ENCODE measurements at places on chromosomes 12 and 14. TPM values are rescaled to one million over a fixed set of nuclear protein-coding genes. Genes with fewer than 3 reads are reported as not detected.

Gene SERPINA10
- total RNA-seq: not detected

Gene NGB
- not detected for total RNA-seq

Gene KERA
- total RNA-seq: not detected

Gene LRRC10
- not detected for total RNA-seq

Gene ASCL1
- total RNA-seq: not detected

Gene NID2
- total RNA-seq: 56.7 TPM

Gene HCAR2
- total RNA-seq: not detected

Gene IFNG-AS1
- total RNA-seq: not detected

Gene CCDC197
- not detected for total RNA-seq

Gene ATP2B1
- 38.0 TPM for total RNA-seq

Gene PLXNC1
- 0.04 TPM for total RNA-seq

Gene TRHDE
- not detected for total RNA-seq

DNA sequence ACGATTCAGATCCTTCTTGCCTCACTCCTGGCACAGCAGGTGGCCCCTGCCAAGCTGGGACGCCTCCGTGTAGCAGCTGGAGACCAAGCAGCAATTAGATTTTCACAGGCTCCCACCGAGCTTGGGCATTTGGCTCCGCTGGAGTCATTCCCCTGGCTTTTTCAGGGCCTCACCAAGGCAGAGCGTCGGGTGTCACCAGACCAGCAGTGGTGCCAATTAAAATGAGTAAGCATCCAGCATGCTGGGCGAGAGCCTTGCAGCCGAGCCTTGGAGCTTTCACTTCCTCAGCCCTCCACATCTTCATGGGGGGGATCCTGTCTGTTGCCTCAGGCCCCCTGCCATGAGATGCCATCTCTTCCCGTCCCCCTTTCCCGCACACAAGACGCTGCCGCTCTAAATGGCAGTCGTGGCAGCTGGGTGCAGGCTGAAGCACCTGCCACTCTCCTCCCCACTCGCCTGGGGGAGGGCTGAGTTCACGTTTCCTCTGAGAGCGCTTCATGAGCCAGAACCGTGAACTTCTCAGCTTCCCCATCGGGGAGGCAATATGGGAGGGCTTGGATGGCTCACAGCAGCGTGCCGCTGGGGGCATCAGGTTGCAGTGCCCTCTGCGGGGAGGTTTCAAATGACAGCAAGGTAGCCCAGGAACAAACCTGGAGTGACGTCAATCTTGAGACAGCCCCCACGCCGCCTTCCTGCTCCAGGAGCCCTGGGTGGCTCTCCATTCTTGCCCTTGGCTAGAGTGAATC lies 11.7 kb downstream of the TPCN1 start:
- no peak overlapping the region for H3K27ac ChIP-seq
- peaks cover 42% of the 10 kb centered on the region for H3K4me1 ChIP-seq
- H3K27me3 ChIP-seq: no peaks in the 10 kb centered on the region
- H3K4me3 ChIP-seq: no peak overlapping the region
- peaks cover 15% of the 10 kb centered on the region for H3K36me3 ChIP-seq

DNA sequence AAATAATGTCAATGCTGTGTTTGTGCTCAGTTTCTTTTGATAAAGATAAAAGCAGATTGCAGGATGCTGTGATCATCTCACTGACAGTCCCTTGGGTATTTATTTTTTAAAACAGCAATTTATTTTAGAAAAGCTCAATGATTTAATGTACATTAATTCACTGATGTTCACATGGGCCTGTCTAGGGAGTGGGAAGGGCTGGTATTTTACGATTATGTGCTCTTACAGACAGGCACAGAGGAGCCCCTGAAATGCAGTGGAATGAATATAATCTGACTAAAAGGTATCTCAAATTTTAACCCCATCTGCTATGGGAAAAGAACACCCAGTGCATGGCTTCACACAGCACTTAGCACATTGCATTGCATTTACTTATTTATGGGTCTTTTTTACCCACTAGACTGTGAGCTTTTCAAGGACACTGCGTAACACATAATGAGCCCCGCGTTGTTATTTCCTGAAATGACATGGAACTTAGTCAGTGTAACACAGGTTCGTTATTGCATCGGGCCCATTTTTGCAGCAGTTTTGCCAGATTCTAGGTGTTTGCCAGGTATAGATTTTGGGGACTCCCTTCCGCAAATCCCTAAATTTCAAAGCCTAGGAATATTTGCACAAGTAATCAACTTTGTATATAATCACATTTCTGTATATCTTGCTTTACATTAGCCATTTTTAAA lies 425.3 kb upstream of the FBXO33 start:
- no peak overlapping the region for H3K27ac ChIP-seq
- no peaks in the 10 kb centered on the region for H3K4me1 ChIP-seq
- no peaks in the 10 kb centered on the region for H3K27me3 ChIP-seq
- DNase-seq: no peak
- no peaks in the 10 kb centered on the region for H3K36me3 ChIP-seq
- no peak overlapping the region for H3K4me3 ChIP-seq

- DNase-seq: no peak
- no peak overlapping the region for H3K27ac ChIP-seq
- H3K36me3 ChIP-seq: peaks cover 17% of the 10 kb centered on the region
Observed at GRCh38 chr14:34804933-34805332, 70.2 kb downstream of the BAZ1A start.

DNA sequence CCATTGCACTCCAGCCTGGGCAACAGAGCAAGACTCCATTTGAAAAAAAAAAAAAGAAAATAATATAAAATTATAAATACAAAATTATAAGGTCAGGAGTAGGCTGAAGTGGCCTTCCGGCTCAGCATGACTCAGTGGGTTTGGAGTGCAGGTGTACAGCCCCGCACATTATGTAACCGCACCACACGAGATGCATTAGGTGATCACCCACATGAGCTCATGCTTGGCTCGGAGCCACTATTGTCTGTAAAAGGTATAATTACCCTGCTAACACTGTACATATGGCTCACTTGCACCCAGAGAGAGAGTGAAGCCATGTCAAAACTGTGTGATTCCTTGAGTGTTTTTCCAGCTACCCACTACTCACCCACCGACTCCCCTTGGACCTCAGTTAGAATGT lies 557.0 kb downstream of the SLC6A15 start:
- no peak overlapping the region for H3K4me3 ChIP-seq
- H3K36me3 ChIP-seq: no peaks in the 10 kb centered on the region
- no peaks in the 10 kb centered on the region for H3K27me3 ChIP-seq
- H3K27ac ChIP-seq: no peak overlapping the region
- no peak for DNase-seq

DNA sequence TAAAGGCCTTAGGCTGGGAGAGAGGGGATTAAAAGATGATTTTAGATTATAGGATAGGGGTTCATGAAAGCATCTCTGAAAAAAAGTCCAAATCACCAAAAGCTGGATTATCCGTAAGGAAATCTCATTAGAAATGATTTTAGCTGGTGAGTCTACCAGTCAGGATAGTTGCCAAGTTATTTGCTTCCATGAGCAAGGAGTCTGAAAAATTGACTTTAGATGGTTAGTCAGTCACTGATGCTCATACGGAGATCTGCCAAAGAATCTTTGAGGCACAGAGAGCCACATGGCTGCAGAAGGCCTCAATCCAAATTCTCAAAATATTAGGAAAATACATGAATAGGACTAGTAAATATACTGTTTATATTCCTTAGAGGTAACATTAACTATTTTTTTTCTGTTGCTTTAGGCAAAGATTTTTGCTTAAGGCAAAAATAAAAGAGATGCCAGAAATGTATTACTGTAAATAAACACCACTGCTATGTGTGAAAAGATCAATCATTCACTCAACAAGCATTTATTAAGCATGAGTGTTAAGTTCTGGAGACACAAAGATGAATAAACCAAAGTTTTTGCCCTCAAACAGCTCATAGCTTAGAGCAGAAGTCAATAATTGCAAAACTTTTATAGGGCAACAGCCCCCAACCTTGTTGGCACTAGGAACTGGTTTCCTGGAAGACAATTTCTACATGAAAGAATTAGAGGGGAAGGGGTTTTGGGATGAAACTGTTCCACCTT lies 105.2 kb downstream of the BBS10 start:
- no peak overlapping the region for H3K4me3 ChIP-seq
- no peak overlapping the region for H3K27ac ChIP-seq
- no peaks in the 10 kb centered on the region for H3K27me3 ChIP-seq
- H3K4me1 ChIP-seq: no peaks in the 10 kb centered on the region
- no peaks in the 10 kb centered on the region for H3K36me3 ChIP-seq
- DNase-seq: no peak

GRCh38 chr12:18747895-18748294 lies 10.0 kb downstream of the CAPZA3 start:
- H3K36me3 ChIP-seq: no peaks in the 10 kb centered on the region
- no peak overlapping the region for H3K27ac ChIP-seq
- H3K27me3 ChIP-seq: no peaks in the 10 kb centered on the region
- no peaks in the 10 kb centered on the region for H3K4me1 ChIP-seq
- peak; percentile 4 for DNase-seq

DNA sequence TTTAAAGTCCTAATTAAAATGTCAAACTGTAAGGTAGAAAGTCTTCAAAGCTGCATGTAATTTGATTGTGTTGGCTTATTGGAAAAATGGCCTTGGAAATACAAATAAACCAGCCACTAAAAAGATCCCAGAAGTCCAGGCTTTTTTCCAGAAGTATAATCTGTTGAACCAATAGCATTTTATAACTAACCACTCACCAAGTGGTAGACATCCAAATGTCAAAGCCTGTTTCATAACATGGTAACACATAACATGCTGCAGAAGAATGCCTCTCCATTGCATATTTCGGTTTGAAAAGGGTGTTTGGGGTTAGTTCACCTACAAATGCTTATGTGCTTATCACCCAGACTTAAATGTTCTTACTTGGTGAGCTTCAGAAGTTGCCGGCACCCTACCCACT lies 183.7 kb upstream of the DIO2 start:
- H3K4me3 ChIP-seq: no peak overlapping the region
- no peak overlapping the region for H3K27ac ChIP-seq
- DNase-seq: no peak
- no peaks in the 10 kb centered on the region for H3K36me3 ChIP-seq
- no peaks in the 10 kb centered on the region for H3K27me3 ChIP-seq

DNA sequence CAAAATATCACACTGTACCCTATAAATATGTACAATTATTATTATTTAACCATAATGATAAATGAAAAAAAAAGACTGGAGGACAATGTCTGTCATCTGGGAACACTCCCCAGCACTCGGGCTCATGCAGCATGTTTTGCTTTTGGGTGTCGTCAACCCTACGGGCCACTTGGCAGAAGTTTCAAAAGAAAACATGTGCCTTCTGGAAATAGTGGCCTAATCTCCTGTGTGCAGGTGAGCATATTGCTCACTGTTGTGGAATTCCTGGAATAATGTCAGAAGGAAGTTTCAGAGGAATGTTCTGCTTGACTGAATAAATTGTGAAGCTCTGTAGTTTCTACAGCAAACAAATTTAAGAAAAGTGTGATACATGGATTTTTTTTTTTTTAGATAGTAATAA lies 298.3 kb downstream of the SSPN start:
- peaks cover 4% of the 10 kb centered on the region for H3K36me3 ChIP-seq
- DNase-seq: peak; percentile 11
- no peaks in the 10 kb centered on the region for H3K4me1 ChIP-seq
- no peak overlapping the region for H3K4me3 ChIP-seq
- no peak overlapping the region for H3K27ac ChIP-seq

- no peak overlapping the region for H3K4me3 ChIP-seq
- DNase-seq: no peak
- no peaks in the 10 kb centered on the region for H3K27me3 ChIP-seq
- H3K36me3 ChIP-seq: no peaks in the 10 kb centered on the region
- H3K4me1 ChIP-seq: no peaks in the 10 kb centered on the region
Observed at GRCh38 chr14:39230416-39231035, 3.2 kb upstream of the MIA2 start.

GRCh38 chr12:100279607-100280244 lies 12.7 kb downstream of the SCYL2 start:
- no peak overlapping the region for H3K27ac ChIP-seq
- no peaks in the 10 kb centered on the region for H3K4me1 ChIP-seq
- H3K27me3 ChIP-seq: no peaks in the 10 kb centered on the region

DNA sequence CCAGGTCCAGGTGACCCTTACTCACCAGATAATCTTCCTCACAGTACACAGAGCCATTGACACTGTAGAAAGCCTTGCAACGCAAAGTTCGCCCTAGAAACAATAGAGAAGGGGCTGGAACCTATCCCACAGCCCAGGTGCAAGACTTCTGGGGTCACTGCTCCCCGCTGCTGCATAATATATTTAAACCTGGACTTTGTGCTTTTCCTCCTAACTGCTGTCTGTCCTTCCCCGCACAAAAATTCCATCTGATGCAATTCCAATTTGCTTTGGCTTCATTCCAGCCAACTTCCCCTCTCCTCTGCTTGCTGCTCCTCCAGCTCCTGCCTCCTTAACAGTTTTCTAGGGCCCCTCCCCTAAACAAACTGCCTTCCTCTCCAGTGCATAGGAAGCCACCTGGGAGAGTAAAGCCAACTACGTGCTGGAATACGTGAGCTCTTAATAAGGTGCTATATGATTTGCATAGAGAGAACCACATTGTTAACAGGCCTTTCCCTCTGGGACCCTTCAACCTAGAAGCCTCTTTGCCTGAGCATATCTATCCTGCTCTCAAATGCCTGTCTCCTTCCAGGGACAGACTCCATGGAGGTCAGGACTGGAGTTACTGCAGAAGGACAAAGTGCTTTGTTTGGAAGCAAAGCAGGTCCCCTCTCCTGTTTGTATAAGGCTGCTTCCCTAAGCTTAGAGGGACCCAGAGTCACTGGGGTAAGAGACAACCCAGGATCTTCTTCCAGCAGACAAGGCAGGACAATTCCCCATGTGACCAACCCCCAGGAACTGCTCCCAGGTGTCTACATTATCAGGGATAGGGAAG lies 5.5 kb downstream of the AJUBA start:
- peak; percentile 62 for DNase-seq
- H3K36me3 ChIP-seq: peaks cover 29% of the 10 kb centered on the region
- H3K27me3 ChIP-seq: no peaks in the 10 kb centered on the region
- H3K4me1 ChIP-seq: peaks cover 50% of the 10 kb centered on the region

DNA sequence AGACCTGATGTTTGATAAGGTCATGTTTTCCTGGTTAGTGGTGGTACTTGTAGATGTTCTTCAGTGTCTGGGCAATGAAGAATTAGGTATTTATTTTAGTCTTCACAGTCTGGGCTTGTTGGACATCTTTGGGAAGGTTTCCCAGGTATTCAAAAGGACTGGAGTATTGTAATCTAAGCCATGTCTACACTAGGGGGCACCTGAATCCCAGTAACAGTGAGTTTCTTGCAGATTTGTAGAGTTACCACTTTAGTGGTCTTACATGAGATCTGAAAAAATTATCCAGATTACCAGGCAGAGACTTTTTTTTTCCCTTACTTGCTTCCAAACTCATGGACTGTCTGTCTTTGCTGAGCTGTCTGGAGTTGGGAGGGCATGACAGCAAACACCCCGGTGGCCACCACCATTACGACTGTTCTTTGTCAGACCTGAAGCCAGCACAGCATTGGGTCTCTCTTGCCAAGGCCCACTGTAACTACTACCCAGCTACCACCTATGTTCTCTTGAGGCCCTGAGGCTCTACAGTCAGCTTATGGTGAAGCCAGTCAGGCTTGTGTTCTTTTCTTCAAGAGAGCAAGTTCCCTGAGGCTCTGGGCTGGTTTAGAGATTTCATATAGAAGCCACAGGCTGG lies 820.7 kb upstream of the FBXO33 start:
- H3K4me1 ChIP-seq: no peaks in the 10 kb centered on the region
- H3K36me3 ChIP-seq: no peaks in the 10 kb centered on the region
- no peak for DNase-seq
- H3K27ac ChIP-seq: no peak overlapping the region
- no peaks in the 10 kb centered on the region for H3K27me3 ChIP-seq

GRCh38 chr14:83611491-83611890 lies 1918.5 kb upstream of the FLRT2 start:
- H3K27me3 ChIP-seq: no peaks in the 10 kb centered on the region
- no peaks in the 10 kb centered on the region for H3K36me3 ChIP-seq
- no peak overlapping the region for H3K27ac ChIP-seq
- no peak for DNase-seq

Data from endothelial cell of umbilical vein (primary cell).